ENCODE measurements at places on chromosomes 13 and 19.
A peak's percentile ranks its signal among the peaks of the same experiment; 100 is the strongest.

DNA sequence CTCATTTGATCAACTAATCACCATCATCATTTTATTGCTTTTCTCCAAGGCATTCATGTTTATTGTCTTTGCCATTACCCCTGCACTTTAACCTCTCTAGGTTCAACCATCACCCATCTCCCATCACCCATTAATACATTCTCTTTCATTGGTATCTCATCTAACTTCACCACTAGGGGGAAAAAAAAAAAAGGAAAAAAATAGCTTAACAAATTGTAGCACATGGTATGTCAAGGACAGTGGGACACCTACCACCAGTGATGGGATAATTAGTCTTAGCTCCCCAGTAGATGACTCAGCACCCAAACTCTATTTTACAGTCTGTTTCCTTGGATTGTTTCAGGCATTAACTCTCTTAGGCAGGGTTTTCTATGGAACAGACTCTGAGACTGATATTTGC, 1770.2 kb upstream of the MIR17HG start:
- DNase-seq = no peak

DNA sequence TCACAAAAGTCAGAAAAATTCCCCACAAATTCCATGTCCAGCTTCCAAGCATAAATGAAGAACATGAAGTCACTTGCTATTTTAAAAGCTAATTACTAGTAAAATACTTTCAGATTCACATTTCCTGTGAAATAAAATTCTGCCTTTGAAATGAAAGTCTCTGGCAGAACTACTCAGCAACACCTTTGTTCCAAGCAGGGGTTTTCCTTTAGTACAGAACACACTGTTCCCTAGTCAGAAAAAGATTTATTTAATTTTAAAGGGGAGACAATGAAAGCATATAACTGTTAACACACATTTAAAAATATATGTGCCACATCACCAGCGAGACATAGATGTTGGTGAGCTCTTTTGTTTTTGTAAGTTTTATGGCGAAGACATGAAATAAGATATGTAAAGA, 26.4 kb upstream of the RAP2A start:
- DNase-seq = no peak

- DNase-seq = peak; percentile 33
These were observed 61.9 kb upstream of the ATP12A start for GRCh38 chr13:24618011-24618955.

- no peak for DNase-seq
These were observed 6.5 kb downstream of the LGALS7B start for GRCh38 chr19:38795549-38795948.

DNA sequence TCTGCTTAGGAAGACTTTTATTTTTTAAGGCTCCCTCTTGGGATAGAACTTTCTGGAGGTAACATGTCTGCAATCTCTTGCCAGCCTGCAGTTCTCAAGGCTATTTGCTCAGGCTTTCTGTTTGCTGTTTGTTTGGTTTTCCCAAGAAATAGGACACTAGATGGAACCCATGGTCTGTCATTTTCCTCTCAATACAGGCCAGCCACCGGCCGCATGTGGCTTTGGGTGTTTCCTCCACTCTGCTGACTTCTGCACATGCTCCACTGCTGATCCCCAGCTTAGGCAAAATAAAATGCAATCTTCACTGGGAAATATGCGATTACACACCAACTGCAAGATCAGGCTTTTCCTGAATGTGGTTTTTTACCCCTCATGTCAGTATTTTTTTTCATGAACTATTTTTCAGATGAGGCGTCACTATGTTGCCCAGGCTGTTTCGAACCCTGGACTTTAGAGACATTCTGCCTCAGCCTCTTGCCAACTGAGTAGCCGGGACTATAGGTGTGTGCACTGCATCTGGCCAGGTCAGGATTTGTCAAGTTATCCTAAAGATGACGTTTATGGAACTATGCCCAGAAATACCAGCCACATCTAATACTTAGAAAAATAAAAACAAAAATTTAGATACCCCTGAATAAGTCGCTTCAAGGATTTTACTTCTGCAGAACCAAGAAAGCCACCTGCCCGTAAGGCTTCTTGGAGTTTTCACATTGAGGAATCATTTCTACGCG, 94.3 kb upstream of the PABPC3 start:
- no peak for DNase-seq

DNA sequence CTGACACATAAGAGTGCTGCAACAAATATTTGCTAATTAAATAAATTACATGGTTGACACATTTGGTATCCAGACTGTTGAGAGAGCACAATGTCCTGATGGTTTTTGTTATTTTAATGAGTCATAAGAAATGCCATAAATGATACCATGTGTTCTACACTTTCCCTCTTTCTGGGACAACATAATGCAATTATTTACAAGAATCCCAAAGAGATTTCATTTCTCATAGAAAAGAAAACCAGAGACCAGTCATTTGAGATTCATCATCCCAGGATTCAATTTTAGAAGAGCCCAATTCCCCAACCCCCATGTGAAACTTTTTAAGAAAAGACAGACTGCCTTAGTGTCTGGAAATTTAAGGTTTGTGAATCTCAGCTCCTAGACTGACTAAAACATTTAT, 399.6 kb downstream of the DCT start:
- no peak for DNase-seq

DNA sequence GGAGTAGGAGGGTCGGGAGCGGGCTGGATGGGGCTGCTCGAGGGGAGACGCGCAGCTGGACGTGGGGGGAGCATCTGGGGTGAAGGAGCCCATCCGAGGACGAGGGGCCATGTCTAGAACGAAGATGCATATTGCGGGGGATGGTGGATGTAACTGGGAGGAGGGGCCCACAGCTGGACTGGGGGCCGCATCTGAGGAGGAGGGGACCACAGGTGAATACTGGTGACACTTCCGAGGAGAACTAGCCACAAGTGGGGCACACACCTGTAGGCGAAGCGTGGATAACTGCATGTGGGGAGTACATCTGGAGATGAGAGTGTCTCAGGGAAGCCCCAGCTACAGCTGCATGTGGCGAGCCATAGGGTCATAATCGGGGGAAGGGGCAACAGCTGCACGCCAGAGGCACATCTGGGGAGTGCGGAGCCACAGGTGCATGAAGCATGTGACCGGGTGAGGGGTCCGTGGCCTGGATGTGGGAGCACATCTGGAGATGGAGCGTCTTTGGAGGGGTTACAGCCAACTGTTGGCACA, 402 bp downstream of the ZSWIM9 start:
- DNase-seq = no peak

- DNase-seq = no peak
These were observed 7.5 kb upstream of the GJA3 start for GRCh38 chr13:20168396-20168795.

DNA sequence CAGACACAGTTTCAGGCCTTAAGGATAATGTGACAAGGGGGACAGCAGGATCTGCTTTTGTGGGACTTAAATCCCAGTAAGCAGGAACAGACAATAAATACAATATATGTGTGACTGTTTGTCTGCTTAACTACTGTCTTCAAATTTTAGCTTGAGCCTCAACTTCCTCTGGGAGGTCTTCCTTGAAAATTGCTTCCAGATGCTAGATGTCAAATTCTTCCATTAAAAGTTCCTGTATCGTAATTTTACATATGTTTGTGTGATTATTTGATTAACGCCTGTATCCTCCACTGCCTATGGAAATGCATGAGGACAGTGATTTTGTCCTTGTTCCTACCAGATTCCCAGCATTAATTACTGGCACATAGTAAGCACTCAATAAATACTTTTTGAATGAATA, 385.5 kb downstream of the NDFIP2 start:
- DNase-seq = no peak

- no peak for DNase-seq
These were observed 666.7 kb upstream of the MIR17HG start for GRCh38 chr13:90680826-90681225.

Data from suppressor macrophage treated with lipopolysaccharide for 1 hour (primary cell).